Natural killer cell (primary cell): ENCODE measurements at places on chromosomes 11 and 22. TPM values are rescaled to one million over a fixed set of nuclear protein-coding genes. Genes with fewer than 3 reads are reported as not detected.

GRCh38 chr11:113952070-113952469, 22.8 kb upstream of the HTR3A start:
- no peaks in the 10 kb centered on the region for H3K36me3 ChIP-seq
- H3K27me3 ChIP-seq = no peaks in the 10 kb centered on the region
- no peak for DNase-seq

GRCh38 chr22:36383110-36383581, 4.6 kb downstream of the MYH9 start:
- DNase-seq = peak; percentile 71
- no peaks in the 10 kb centered on the region for H3K27me3 ChIP-seq
- peaks cover 11% of the 10 kb centered on the region for H3K36me3 ChIP-seq
- H3K4me1 ChIP-seq = peaks cover 81% of the 10 kb centered on the region

DNA sequence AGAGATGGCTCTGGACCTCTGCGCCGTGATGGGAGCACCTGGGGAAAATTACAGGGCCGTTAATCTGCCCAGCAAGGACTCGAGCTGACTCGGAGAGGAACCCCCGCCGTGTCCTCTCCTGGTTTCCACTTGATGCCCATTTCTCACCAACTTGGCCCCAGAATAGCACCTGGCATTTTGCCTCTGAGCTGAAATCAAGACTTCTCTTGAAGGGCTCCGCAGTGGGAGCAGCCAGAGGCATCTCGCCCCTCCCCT, 19.0 kb upstream of the CABP7 start:
- H3K27me3 ChIP-seq = no peaks in the 10 kb centered on the region
- peaks cover 2% of the 10 kb centered on the region for H3K36me3 ChIP-seq
- no peak overlapping the region for H3K27ac ChIP-seq
- no peak for DNase-seq
- H3K4me3 ChIP-seq = no peak overlapping the region

Gene C11orf16
- not detected for total RNA-seq

Gene FAM180B
- 0.25 TPM for total RNA-seq

Gene LRRC10B
- not detected for total RNA-seq

Gene OR10A4
- total RNA-seq = not detected

Gene FIBIN
- not detected for total RNA-seq
